ENCODE measurements at places on chromosomes 5 and 9.
A peak's percentile ranks its signal among the peaks of the same experiment; 100 is the strongest.

DNA sequence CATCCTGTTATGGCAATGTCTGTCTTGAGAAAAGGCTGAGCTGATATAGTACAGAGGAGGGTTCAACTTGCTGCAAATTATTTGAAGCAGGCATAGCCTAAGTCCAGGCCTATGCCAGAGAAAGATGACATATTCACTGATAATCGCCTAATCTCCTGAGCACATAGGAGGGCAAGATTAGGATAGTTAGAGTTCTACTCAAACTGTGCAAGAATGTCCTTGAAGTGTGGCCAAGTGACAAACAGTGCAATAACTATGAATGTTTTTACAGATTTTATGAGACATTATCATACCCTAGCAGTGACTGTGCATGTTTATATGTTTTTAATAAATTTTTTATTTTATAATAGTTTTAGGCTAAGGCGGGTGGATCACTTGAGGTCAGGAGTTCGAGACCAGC lies 96.2 kb downstream of the TSSK1B start:
- DNase-seq = no peak

DNA sequence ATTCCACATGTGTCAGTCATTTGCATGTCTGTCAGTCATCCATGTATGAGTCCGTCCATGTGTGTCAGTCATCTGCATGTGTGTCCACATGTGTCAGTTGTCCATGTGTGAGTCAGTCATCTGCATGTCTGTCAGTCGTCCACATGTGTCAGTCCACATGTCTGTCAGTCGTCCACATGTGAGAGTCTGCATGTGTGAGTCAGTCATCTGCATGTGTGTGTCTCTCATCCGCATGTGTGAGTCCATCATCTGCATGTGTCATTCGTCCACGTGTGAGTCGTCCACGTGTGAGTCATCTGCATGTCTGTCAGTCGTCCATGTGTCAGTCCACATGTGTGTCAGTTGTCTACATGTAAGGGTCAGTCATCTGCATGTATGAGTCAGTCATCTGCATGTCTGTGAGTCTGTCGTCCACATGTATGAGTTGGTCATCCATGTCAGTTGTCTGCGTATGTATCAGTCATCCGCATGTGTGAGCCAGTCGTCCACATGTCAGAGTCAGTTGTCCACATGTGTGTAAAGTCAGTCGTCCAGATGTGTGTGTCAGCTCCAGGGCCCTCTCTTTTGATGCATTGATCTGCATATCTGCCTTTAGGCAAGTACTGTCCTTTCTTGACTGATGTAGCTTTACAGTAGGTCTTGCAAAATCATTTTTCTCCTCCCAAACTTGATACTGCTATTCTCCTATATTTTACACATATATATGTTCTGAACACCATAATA lies 72.5 kb upstream of the CACNA1B start:
- DNase-seq = no peak

DNA sequence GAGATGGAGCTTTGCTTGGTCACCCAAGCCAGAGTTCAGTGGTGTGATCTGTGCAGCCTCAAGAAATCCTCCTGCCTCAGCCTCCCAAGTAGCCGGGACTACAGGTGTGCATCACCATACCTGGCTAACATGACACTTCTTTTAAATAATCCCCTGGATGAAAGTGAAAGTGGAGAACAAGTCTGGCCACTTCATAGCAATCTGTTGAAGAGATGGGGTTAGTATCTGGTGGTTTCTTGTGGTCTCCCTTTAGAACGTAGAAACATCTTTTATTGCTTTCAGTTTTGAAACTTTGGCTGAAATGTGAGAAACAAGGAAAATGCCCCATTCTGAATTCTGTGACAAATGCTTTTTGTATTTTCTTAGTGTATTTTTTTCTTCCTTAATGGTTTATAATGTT lies 452.5 kb upstream of the RIOK2 start:
- DNase-seq = no peak

GRCh38 chr9:132910376-132910775 lies 31.7 kb downstream of the SPACA9 start:
- no peak for DNase-seq

- peak; percentile 4 for DNase-seq
Observed at GRCh38 chr5:14144586-14145434, 1.7 kb downstream of the TRIO start.

DNA sequence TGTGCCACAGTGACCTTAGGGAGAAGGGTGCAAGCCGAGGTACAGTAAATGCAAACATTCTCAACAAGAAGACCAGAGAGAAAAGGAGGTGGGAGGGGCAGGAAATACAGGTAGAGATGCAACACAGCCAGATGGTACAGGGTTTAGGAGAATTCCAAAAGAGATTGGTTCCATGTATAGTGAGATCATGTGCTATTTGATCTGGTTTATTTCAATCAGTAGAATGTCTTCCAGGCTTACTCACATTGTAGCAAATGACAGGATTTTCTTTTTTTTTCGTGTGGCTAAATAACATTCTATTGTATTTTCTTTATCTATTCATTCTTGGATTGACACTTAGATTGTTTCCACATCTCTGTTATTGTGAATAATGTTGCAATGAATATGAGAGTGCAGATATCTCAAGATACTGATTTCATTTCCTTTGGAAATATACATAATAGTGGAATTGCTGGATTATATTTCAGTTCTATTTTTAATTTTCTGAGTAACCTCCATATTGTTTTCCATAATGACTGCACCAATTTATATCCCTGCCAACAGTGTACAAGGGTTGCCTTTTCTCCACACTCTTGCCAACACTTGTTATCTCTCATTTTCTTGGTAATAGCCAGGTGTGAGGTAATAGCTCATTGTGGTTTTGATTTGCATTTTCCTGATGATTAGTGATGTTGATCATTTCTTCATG lies 107.8 kb upstream of the GAS1 start:
- no peak for DNase-seq

GRCh38 chr9:114078021-114078780 lies at the start of gene AMBP:
Gene AMBP (minus strand): TSS chr9:114078300. CDS start chr9:114078209, 91 bp downstream.
- DNase-seq = no peak

DNA sequence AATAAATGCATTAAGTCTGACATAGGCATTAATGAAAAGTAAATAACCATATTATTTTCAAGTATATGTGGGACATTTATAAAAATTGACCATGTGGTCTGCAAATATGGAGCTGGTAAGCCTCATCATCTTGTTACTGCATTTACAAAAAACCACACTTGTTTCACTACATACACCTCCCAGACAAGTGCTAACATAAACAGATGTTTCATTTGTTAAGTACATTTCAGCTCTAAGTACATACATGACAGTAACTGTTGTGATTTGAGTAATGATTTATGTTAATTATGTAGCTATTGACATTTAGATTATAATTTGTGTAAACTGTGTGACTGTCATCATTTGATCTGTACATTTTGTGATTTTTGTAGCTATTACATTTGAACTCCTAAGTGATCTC lies 13.9 kb downstream of the IDNK start:
- DNase-seq = no peak

DNA sequence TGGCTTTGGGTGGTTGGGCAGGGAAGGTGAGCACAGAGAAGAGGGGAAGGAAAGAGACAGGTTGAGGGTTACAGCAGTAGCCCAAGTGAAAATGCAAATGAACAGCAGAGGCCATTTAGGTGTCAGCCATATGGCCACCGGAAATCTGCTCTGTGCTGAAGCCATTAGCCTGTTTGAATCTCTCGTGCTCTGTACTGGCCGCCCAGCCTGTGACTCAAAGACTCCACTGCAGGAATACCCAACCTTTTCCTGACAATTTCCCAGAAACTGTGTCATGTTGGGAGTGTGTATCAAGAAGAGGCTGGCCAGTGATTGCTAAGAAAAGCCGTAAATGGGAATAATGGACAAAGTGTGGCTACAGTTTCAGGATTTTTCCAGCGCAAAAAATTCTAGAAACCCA lies 35.9 kb upstream of the RAI14 start:
- DNase-seq = no peak

GRCh38 chr9:123967323-123967722 lies 37.4 kb upstream of the DENND1A start:
- DNase-seq = no peak

DNA sequence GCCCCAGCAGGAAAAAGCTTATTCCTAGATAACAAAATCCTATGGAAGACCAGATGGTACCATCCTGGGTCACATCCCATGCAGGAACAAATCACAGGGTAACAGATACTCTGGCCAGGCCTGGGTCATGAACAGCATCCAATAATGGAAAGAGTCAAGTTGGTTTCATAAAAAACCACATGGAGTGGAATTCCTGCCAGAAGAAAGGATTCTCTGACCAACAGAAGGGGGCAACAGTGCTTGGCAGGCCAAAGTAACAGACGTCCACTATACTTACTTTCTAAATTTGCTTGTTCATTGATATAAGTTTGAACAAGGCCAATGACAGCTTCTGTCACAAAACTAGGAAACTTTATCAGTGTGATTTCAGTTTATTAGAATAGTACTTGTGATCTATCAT lies 273.5 kb downstream of the ARRDC3 start:
- no peak for DNase-seq

DNA sequence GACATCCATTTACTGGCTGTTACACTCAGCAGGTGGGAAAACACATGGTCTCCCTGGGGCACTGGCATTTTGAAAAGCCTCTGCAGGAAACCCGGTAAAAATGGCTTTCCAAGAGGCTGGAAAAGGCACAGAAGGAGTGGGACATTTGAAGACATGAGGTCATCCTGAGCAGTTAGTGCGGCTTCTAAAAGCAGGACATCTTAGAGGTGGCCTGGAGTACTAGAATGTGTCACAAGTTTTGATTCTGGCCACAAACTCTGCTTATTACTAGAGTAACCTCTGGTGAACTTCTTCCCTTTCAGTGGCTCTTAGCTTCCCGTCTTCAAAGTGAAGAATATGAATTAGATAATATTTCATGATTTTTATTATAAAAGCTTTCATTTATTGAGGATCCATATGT lies 423.0 kb upstream of the BRINP1 start:
- no peak for DNase-seq

Measured in stimulated activated CD4-positive, alpha-beta T cell treated with anti-CD3 and anti-CD28 coated beads, Interleukin-12 subunit alpha, Interleukin-12 subunit beta, amount 100 ng/mL, for 48 hours (primary cell).